SJSA1 (cell line): ENCODE measurements at places on chromosomes 12 and 14. TPM values are rescaled to one million over a fixed set of nuclear protein-coding genes. Genes with fewer than 3 reads are reported as not detected.

GRCh38 chr12:89709995-89710872 is 1.6 kb upstream of the ATP2B1 start:
- peak overlapping the region; percentile 99 for H3K4me3 ChIP-seq
- peaks cover 4% of the 10 kb centered on the region for H3K4me1 ChIP-seq
- peak overlapping the region; percentile 87 for H3K27ac ChIP-seq
- H3K36me3 ChIP-seq: peaks cover 15% of the 10 kb centered on the region

Gene ACVRL1
- total RNA-seq: 23.3 and 27.6 TPM in 2 replicates

Gene PRKD1
- total RNA-seq: 3.6 and 6.4 TPM in 2 replicates

DNA sequence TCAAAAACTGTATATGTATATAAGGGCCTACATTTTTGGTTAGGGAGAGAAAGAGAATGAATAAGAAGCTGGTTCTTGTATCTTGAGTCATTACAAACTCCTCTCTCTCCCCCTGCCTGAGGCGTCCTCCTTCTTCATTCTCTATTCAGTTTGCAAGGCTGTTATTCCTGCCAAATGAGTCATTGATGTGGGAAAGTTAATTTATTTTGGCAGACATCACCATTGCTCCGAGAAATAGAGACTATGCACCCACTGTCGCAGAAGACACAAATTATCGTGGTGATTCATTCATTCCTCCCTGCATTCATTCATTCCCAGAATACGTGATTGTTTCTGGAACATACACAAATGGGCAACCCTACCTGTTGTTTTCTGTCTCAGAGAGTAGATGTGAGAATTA is 112.5 kb upstream of the MED13L start:
- no peaks in the 10 kb centered on the region for H3K27me3 ChIP-seq
- H3K27ac ChIP-seq: peak overlapping the region; percentile 53
- peaks cover 38% of the 10 kb centered on the region for H3K4me1 ChIP-seq
- H3K4me3 ChIP-seq: no peak overlapping the region
